ENCODE measurements at places on chromosomes 6 and 20. TPM values are rescaled to one million over a fixed set of nuclear protein-coding genes. Genes with fewer than 3 reads are reported as not detected.

GRCh38 chr20:58053391-58054055 is 174.9 kb downstream of the ANKRD60 start:
- DNase-seq, result no peak

The DPPA5 gene
- total RNA-seq, result not detected

GRCh38 chr6:129215916-129216520 is 333.1 kb downstream of the LAMA2 start:
- no peak for DNase-seq

DNA sequence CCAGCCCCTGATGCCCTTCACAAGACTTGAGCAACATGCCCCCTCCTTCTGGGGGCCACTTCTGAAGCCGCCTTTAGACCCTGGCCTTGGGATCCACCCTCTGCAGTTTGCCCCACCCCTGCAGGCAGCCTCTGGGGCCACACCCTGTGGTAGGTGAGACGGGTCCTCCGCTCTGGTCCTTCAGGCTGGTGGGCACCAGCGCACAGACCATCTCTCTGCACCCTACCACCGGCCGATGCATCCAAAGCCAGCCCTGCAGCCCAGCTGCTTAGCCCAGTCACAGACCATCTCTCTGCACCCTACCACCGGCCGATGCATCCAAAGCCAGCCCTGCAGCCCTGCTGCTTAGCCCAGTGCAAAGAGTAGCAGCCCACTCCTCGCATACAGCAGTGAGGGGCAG is 159.3 kb upstream of the ECI2 start:
- no peak for DNase-seq

DNA sequence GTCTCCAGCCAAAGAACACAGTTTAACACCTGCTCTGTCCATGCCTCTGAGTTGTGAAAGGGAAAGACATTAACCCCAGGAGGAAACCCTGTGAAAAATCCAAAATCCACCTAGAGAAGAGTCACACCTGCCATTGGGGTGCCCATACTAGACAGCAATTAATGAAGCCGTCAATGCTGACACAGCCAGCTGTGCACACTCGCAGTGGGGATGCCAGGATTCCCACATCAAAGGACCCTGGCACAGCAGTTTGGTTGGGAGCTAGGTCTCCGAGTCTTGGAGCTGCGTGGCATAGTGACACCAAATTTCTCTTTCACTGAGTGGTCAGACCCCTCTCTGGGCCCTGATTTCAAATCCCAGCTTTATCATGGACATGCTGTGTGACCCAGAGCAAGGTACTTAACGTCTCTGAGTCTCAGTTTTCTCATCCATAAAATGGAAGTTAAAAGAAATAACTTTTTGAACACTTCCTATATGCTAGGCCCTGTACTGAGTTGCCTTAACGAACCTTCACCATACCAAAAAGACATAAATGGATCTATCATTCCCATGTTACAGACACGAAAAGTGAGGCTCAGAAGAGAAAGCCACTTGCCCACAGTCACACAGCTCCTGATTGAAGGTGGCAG is 30.8 kb downstream of the BPIFB1 start:
- no peak for DNase-seq

The TP53TG5 gene
- 1.6 TPM for total RNA-seq

The LCA5 gene
- total RNA-seq, result 0.43 TPM

The RPRD1B gene
- 28.2 TPM for total RNA-seq

The ZDHHC14 gene
- total RNA-seq, result 10.0 TPM

- no peak for DNase-seq
Measured at GRCh38 chr6:142378138-142378875, 76.5 kb downstream of the ADGRG6 start.

The LHFPL5 gene
- 0.19 TPM for total RNA-seq

The COL21A1 gene
- 2.1 TPM for total RNA-seq

- no peak for DNase-seq
Measured at GRCh38 chr6:4773181-4773580, 3.0 kb upstream of the CDYL start.

- peak; percentile 46 for DNase-seq
Measured at GRCh38 chr6:122838060-122838780, 49.2 kb downstream of the SMPDL3A start.

- peak; percentile 11 for DNase-seq
Measured at GRCh38 chr6:37190159-37190535, 20.2 kb downstream of the PIM1 start.

DNA sequence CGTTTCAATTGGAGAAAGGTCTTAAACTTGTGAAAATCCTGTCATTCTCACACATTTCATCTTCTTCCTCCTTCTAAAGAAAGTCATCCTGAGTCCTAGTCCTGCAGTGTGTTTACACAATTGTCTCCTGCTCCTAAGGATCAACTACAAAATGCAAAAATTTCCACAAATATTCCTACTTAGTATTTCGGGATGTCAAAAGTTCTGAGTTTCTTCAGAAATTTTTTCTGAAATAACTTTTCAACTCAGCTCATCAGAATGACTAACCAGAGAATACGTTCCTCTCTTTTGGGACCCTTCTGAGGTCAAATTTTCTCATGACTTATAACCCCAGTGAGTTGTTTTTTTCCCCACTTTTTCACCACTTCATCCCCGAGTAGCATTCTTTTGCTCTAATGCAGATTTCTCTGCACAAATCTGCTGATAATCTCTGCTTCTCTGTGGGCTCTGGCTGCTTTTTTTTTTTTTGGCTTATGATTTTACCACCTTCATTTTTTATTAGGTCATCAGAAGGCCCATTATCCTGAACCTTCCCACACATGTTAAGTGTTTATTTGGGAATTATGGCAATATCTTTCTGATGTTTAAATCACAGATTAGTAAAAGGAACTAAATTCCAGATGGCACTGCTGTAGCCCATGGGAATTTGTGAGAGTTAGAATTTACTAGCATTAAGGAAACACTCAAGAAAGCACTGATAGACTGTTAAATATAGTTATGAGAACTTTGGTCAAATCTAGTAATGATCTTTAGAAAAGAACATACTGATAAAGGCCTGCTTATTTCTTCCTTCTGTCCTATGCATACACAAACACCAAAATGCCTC is 41.4 kb downstream of the MAP3K5 start:
- DNase-seq, result no peak

DNA sequence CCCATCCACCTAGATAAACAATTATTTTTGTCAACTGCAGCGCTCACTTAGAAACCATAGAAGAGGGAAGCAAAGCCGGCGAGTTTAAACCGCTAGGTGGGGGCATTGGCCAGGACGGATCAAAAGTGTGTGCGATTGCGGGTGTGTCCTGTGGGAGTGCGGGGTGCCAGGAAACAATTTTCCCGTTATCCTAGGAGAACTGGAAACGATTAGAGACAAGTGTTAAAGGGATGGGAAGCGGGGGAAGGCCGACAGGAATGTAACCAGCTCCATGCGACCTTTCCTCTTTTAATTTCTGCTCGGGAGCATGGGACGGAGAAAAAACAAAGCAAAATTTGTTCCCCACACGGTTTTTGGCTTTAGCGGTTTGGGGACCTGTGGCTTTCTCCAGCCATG is 2.8 kb upstream of the HTR1B start:
- peak; percentile 76 for DNase-seq

DNA sequence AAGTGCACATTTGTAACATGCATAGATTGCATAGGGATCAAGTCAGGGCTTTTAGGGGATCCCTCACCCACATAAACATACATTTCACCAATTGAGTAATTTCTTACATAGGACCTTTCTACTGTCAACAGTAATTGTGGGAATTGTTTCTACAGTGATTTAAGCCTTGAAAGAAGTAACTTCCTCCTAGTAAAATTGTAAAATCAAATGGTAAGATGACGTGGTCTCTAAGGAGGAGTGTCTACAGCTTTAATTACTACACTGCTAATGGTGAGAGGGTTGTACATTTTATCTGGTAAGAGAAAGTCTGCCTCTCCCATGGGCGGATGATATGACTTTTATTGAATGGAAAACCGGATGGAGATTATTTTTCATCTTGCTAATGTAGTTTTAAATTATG is 98.0 kb downstream of the RPP40 start:
- DNase-seq, result no peak

DNA sequence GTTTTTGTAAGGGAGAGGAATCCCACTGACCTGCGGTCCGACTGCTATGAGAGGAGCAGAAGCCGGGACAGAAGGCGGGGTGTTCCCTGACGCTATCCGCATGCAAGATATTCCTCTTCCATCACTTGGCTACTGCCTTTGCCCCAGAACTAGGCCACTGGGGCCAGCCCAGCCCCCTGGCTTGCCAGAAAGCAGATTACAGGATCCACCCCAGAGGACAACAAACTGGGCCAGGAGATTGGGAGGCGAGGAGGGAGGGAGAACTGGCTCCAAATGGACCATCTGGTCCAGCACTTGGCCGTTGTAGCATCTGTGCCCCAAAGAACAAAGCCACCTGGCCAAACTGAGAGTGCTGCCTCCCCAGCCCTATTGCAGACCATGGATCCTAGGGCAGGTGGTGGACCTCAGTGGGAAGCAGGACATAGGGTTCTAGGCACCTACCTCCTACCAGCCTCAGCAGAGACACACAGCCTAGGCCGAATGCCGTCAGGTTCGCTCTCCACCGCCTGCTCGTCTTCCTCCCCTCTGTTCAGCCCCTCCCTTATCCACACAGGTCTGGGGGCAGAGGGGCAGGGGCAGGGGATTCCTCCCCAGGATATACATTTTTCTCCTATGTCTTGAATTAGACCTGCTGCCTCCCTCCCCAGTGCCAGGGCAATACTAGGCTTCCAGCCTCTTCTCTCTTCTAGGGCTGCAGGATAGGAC is 4.0 kb downstream of the MDGA1 start:
- no peak for DNase-seq

The STX11 gene
- total RNA-seq, result 0.84 TPM

DNA sequence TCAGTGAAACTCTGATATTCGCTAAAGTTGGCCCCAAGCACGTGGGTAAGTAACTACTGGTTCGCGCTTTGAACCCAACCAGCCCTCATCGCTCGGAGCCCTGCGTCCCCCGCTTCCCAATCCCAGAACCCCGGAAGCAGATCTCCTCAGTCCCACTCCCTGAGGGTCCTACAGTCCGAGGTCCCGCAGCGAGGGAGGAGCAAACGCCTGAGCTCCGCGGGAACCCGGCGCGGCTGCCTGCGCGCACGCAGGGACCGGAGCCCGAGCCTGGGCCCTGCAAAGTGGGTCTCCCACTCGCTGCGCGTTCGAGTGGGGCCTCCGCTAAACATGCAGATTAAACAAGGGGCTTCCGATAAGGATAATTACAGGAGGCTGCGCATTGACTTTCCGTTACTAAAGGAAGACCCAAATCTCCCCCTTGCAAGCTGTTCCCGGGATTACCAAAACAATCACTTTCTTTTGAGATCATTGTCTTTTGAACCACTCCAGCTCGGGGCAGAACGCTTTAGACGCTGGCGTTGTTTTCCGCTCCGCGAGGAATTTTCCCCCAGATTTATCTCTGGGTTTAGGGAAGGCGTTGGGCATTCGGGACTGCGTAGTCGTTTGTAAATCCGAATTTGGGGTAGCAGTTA is 1.3 kb upstream of the VSX1 start:
- DNase-seq, result no peak

GRCh38 chr20:45112754-45113153 is 2.2 kb downstream of the WFDC5 start:
- DNase-seq, result no peak

DNA sequence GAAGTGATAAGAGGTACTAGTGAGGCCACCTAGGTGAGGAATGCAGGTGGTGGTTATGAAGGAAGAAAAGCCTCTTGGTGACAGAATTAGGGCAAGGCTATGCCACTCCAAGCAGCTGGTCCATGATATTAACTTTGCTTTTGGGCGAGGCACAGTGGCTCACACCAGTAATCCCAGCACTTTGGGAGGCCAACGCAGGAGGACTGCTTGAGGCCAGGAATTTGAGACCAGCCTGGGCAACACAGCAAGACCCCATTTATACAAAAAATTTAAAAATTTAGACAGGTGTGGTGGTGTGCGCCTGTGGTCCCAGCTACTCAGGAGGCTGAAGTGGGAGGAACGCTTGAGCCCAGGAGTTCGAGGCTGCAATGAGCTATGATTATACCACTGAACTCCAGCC is 56.1 kb downstream of the SERAC1 start:
- DNase-seq, result no peak

DNA sequence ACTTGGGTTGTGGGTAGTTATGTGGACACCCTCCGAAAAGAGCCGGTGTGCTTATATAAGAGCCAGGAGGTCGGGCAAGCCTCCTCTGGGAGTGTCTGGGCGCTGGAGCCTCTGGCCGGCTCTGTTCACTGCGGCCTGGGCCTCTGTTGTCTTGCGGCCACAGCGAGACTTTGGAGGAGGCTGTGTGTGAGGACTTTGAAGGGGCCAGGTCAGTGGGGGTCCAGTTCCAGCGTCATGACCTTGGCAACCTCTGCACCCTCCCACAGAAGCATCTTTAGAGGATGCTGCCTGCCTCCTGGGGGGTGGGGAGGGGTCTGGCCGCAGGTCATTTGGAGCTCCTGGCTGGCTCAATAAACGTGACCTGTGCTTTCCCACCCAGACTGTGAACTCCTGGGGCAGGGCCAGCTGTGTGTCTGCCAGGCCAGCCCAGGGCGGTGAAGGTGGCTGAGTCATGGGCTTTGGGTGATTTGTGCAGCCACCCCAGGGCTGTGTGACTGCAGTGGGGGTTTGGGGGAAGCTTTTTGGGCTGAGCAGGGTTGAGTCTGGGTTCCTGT is 1.2 kb downstream of the TCEA2 start:
- no peak for DNase-seq

- DNase-seq, result no peak
Measured at GRCh38 chr6:37173493-37174195, 3.7 kb downstream of the PIM1 start.

The BHLHE23 gene
- total RNA-seq, result not detected

DNA sequence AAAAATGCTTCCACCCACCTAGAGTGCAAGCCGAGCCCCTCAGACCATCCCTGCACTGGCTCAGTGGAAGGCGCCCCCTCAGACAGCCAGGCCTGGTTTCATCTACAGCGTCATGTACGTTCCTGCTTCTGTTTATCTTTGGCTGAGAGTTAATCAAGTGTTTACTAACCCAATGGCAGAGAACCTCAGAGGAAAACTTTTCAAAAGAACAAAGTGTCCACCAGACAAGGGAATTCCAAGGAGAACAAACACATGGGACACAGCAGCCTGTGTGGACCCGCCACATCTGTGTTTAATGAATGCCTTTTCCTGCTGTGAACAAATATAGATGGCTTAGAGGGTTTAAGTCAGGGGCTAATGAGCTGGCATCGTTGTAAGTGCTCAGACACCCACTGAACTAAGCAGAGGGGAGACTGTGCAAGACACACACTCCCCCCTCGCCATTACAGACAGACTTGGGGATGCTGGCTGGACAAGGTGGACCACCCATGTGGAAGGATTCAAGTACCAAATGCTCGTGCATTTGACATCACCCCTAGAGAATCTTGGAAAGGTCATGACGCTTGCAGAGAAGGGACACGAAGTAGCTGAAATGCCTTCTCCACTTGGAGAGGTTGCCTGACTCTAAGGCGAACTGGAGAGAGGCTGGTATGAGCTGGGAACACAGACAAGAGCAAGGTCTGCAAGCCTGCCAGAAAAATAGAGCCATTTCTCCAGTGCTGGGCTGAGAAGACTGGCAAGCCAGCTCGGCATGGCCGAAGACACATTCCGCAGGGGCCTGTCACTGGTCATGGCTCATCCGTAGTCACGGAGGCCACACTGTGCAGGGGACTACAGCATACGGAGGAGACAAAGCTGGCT is 53.5 kb upstream of the NXT1 start:
- no peak for DNase-seq

- DNase-seq, result no peak
Measured at GRCh38 chr6:5464099-5464885, 203.0 kb downstream of the FARS2 start.
